AG09309 (cell line): ENCODE measurements at places on chromosomes 16 and 17.

DNA sequence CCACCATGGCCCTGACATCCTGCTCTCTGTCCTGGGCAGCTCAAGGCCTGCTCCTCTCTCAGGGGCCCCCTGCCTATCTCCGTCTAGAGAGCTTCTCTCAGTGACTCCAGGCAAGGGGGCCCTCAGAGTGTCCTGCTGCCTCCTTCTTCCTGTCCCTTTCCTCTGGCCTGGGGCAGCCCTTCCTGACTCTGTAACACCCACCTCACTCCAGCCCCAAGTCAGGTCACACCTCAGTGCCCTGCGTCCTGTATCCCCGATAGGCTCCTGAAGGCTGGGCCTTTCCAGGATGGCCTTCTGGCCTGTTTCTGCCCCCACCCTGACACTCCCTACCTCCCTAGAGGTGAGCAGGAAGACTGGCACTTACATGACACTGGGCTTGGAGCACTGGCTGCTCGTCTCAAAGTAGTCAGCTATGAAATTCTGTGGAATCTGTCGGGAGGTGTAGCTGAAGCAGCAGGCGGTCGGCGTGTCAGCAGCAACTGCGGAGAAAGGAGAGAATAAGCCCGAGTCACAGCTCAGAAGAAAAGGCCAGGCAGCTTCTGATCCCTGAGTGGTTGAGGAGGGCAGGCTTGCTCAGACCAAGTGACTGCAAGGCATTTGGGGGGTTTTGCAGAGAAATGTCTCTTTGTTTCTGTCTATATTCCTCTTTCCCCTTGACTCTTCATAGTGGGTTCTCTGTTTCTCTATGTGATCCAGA, 976 bp downstream of the CCL3L1 start:
- DNase-seq = no peak

- DNase-seq = no peak
Observed at GRCh38 chr16:35574454-35575431, 2115.3 kb downstream of the TP53TG3F start.

- no peak for DNase-seq
Observed at GRCh38 chr16:49348408-49349176, 25.0 kb upstream of the C16orf78 start.

DNA sequence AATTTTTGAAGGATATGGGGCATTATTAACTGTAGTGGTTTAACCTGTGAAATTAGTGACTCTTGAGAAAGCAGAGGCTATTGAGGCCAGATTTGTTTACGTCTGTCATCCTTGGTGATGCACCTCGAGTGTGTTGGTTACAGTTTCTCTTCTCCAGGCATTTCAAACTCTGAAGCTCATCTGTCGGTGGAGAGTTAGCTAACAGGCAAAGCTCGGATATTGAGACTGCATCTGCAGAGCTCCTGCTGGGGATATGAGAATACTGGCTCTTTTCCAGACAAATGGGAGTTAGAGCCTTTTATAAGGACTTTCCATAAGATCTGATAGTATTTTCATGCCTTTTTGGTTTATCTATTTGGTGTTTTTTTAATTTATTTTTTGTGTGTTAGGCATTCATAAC, 6.7 kb downstream of the CLEC16A start:
- DNase-seq = no peak

- no peak for DNase-seq
Observed at GRCh38 chr17:30321314-30321713, 12.5 kb downstream of the TMIGD1 start.

GRCh38 chr16:31085873-31086628, 2.7 kb downstream of the PRSS53 start:
- DNase-seq = no peak

- DNase-seq = no peak
Observed at GRCh38 chr16:86020971-86021370, 122.0 kb downstream of the IRF8 start.

GRCh38 chr17:5719976-5720375, 135.7 kb upstream of the NLRP1 start:
- no peak for DNase-seq
